Mucosa of gallbladder (tissue), 1 donor: ENCODE measurements at places on chromosomes 5 and 9.

GRCh38 chr5:9339206-9339818 lies 206.6 kb downstream of the SEMA5A start:
- no peak for DNase-seq

DNA sequence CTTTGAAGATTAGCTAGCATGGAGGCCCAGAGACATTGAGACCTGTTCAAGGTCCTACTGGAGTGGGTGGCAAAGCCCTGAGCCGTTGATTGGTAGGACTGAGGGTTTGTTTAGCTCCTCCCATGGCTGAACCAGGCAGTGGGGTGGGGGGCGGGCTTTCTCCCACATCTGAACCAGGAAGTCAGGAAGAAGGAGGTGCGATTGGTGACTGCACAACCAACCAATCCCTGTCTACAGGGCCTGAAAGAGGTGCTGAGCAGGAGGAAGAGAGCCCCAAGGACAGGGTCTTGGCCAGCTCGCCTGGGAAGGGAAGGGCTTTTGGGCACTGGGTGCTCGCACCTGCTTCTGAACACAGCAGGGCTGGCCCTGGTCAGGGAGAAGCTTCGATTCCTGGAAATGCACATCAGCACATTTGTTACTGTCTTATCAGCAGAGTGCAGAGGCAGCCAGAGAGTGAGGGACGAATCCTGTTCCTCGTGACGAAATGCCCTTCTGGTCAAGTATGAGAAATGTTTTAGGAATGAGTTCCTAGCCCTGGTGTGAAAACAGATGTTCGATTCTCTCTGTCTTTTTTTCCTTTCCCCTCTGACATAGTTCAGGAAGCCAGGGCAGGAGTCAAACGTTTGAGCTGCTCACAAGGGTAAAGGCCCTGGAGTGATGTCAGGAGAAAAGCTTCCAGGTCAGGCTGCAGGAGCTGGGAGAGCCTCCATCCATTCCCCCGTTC lies 294.8 kb upstream of the KLF4 start:
- DNase-seq = peak; percentile 24

DNA sequence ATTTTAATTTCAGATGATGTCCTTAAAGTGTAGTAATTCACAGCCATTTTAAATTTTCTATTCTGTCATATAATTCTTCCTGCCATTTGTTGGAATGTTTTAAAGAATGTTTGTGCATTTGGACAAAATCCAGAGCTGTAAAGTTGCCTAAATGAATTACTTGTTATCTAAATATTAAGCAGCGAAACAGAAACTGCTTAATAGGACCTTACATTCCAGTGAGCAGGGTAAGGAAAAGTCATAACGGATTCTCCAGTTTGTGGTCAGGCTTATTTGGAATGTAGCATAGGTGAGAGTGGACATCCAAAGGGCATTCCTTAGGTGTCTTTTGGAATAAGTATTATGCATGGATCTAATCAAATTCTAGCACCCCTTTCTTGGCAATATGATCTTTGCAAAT lies 410.4 kb upstream of the PTPRD start:
- no peak for DNase-seq

- no peak for DNase-seq
Measured at GRCh38 chr5:59209758-59210359, 627.0 kb downstream of the RAB3C start.
